Activated CD4-positive, alpha-beta T cell treated with anti-CD3 and anti-CD28 coated beads, Interleukin-2, amount 10 ng/mL, durations not matched to agents 7 days and 5 days (primary cell): ENCODE measurements at places on chromosomes 6 and 20. TPM values are rescaled to one million over a fixed set of nuclear protein-coding genes. Genes with fewer than 3 reads are reported as not detected.

Gene PTPN1
- 75.3 TPM for total RNA-seq

Gene TEAD3
- 0.07 TPM for total RNA-seq

Gene PI3
- total RNA-seq = not detected

Gene LBP
- total RNA-seq = not detected

Gene CYP21A2
- total RNA-seq = 0.12 TPM

Gene PGC
- total RNA-seq = not detected

Gene SLC17A3
- 0.75 TPM for total RNA-seq

Gene SOX18
- 0.15 TPM for total RNA-seq

Gene PPP1R3G
- total RNA-seq = 0.05 TPM

GRCh38 chr6:42013134-42013516, 37.2 kb upstream of the TAF8 start:
- H3K4me3 ChIP-seq = no peak overlapping the region
- DNase-seq = no peak
- H3K27ac ChIP-seq = peak overlapping the region; percentile 78
- peaks cover 52% of the 10 kb centered on the region for H3K36me3 ChIP-seq
- H3K4me1 ChIP-seq = peaks cover 76% of the 10 kb centered on the region
- no peaks in the 10 kb centered on the region for H3K27me3 ChIP-seq

DNA sequence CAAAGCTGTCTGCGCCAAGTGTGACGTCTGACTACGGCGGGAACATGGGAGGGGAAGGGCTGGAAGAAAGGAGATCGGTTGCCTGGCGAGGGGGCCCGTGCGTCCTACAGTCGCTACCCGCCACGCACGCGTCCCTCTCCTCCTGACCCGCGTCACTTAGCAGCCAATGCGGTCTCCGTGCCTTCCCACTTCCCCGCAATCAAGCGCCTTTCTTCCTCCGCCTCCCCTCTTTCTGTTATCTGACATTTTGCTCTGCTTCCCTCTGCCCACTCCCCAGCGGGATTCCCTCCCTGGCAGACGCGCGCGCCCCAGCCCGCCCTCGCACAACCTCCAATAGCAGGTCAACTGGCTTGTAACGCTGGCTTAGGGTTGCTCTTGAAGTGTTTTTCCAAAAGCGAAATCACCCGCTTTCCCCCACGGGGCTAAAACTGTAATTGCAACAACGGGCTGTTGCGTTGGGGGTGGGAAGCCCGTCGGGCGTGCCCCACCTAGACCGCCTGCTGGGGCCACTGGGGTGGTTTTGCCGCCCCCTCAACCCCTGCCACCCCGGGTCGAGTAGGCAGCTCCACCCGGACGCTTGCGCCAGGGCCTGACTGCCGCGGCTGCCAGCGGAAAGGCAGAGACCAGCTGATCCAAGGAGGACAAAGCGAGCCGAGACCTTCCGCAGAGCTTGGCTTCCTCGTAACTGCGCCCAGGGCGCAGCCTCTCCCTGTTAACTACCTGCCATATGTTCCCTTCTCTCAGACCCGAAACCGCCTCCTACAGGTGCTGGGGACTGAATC, 6.2 kb upstream of the SOX4 start:
- peaks cover 42% of the 10 kb centered on the region for H3K27me3 ChIP-seq
- peak overlapping the region; percentile 88 for H3K4me3 ChIP-seq
- H3K36me3 ChIP-seq = no peaks in the 10 kb centered on the region
- H3K27ac ChIP-seq = peak overlapping the region; percentile 88
- H3K4me1 ChIP-seq = peaks cover 17% of the 10 kb centered on the region
- DNase-seq = peak; percentile 34

DNA sequence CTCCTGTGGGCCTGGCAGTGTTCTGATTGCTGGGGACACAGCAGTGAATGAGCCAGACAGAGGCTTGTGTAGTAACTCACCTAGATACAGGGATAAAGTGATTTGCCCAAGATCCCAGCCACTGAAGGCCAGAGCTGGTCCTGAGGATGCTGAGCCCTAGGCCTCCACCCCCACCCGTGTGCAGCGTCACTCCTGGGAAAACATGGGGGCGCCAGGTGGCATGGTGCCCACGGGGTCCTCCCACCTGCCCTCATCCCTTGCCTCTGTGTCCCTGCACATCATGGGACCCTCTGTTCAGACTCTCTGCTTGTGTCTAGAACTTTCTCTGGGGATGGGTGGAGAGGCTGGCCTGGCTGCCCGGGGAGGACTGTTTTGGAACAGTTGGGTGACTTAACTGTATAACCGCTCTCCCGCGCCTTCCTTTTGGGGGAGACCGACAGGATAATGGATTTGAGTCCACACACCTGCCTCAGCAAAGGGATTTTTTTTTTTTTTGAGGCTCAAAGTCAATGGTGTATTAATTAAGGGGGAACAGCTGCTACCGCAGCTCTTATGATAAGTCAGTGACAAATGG, 19.6 kb downstream of the LEMD2 start:
- no peak for DNase-seq
- H3K27me3 ChIP-seq = no peaks in the 10 kb centered on the region
- peaks cover 5% of the 10 kb centered on the region for H3K4me1 ChIP-seq
- no peak overlapping the region for H3K27ac ChIP-seq

DNA sequence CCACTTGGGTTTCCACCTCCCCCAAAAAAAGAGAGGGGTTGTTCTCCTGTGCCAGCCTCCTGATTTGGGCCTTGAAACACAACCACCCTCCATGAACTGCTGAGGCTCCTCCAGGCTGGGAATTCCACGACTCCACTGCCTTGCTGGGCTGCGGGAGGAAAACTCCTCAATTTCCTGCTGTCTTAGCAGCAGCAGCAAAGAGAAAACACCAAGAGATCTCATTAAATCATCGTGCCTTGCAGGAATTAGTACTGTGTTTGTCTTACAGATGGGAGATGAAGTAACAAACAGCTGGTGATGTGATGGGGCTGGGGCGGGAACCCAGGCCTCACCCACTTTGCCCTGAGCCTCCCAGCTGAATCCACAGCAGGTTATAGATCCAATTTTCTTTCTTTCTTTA, 29.0 kb downstream of the BPIFB1 start:
- no peak overlapping the region for H3K4me3 ChIP-seq
- DNase-seq = no peak
- no peaks in the 10 kb centered on the region for H3K4me1 ChIP-seq
- H3K36me3 ChIP-seq = no peaks in the 10 kb centered on the region
- H3K27me3 ChIP-seq = no peaks in the 10 kb centered on the region
- no peak overlapping the region for H3K27ac ChIP-seq

- H3K4me3 ChIP-seq = peak overlapping the region; percentile 44
- H3K27ac ChIP-seq = no peak overlapping the region
- H3K27me3 ChIP-seq = peaks cover 83% of the 10 kb centered on the region
- H3K36me3 ChIP-seq = no peaks in the 10 kb centered on the region
- DNase-seq = no peak
- H3K4me1 ChIP-seq = peaks cover 26% of the 10 kb centered on the region
Observed at GRCh38 chr6:159170333-159170672, 1.1 kb downstream of the FNDC1 start.

- no peaks in the 10 kb centered on the region for H3K36me3 ChIP-seq
- H3K27ac ChIP-seq = no peak overlapping the region
- no peak for DNase-seq
- H3K4me1 ChIP-seq = no peaks in the 10 kb centered on the region
- no peaks in the 10 kb centered on the region for H3K27me3 ChIP-seq
Observed at GRCh38 chr20:3707508-3707899, 4.9 kb downstream of the SIGLEC1 start.

GRCh38 chr6:10800810-10801209, 37.5 kb downstream of the MAK start:
- no peak overlapping the region for H3K27ac ChIP-seq
- H3K4me3 ChIP-seq = no peak overlapping the region
- no peaks in the 10 kb centered on the region for H3K4me1 ChIP-seq
- H3K27me3 ChIP-seq = no peaks in the 10 kb centered on the region

DNA sequence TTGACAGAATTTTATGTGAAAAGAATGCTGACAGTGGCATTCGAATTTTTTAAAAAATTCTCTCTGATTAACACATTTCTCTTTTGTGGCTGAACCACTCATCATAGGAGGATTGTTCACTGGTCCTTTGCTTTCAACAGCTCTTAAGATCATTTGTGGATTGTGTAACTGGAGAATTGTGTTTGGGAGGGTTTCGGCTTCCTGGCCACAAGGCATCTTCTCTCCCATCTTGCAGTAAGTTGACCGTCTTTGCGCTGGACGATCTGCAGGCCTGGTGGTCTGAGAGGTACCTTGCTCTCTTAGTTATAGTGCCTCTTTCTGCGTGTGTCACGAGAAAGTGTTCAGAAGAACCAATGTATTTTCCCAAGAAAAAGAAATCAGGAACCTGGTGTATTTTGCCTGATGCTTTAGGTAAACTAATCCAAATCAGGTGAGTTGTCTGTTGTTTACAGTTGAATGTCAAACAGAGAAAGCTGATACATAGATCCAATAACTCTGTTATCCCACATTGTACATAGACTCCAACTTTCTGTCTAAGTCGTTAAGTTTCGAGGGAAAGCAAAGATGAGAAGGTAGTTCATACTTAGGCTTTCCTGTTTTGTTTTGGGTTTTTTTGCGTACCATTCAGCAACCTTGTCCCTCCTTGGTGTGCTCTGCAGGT, 14.8 kb upstream of the EXOC2 start:
- no peak overlapping the region for H3K27ac ChIP-seq
- peaks cover 3% of the 10 kb centered on the region for H3K27me3 ChIP-seq
- H3K4me1 ChIP-seq = peaks cover 44% of the 10 kb centered on the region
- peaks cover 4% of the 10 kb centered on the region for H3K36me3 ChIP-seq
- no peak for DNase-seq
- no peak overlapping the region for H3K4me3 ChIP-seq

DNA sequence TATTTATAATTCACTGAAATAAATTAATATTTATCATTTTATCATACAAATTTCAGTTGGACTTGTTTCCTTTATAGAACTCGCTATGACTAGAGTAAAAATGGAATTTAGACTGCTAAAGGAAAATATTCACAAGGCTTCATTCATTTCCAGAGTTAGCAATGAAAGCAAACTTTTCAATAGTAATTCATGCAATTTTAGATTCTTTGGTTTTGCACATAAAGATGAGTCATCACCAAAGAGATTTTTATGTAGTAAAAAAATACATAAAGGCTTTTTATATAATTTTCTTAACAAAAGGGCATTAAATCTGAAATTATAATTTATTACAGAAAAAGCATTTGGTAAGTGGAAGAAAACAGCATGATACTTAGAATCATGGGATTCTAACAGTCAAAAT, 37.2 kb upstream of the STXBP5 start:
- no peaks in the 10 kb centered on the region for H3K27me3 ChIP-seq
- H3K27ac ChIP-seq = no peak overlapping the region
- H3K4me3 ChIP-seq = no peak overlapping the region
